ENCODE measurements at places on chromosomes 1 and 21.

DNA sequence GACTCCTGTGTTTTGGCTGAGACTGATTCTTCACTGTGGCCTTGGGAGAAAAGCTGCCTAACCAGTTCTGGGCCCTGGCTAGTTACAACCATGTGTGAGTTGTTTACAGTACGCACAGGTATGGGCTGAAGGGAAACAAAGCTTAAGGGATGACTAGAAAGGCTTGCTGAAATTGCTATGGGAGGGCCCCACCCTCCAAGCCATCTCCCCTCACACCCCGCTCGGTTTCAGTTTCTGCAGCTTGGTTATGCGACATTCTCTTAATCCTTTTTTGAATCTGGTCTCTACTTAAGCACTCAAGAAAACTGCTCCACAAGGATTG lies 43.1 kb downstream of the PBX1 start:
- no peak for DNase-seq

DNA sequence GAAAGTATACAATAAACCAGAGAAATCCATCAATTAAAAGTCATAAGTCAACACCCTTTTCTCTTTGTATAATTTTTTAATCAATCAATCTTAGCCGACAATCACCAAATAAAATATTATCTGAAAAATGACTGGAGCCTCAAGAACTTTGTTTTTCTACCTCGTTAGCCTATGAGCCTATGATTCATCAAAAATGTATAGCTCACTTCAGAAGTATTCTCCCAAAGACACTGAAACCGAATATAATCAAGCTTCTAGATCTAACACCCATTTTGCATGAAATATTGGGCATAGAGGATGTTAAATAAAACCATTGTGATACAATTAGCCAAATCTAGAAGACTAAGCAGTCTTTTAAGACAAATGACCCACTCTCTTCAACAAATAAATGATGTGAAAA lies 17.8 kb upstream of the RSBN1 start:
- no peak for DNase-seq

- DNase-seq: no peak
Measured at GRCh38 chr1:6420454-6421042, 829 bp upstream of the HES2 start.

DNA sequence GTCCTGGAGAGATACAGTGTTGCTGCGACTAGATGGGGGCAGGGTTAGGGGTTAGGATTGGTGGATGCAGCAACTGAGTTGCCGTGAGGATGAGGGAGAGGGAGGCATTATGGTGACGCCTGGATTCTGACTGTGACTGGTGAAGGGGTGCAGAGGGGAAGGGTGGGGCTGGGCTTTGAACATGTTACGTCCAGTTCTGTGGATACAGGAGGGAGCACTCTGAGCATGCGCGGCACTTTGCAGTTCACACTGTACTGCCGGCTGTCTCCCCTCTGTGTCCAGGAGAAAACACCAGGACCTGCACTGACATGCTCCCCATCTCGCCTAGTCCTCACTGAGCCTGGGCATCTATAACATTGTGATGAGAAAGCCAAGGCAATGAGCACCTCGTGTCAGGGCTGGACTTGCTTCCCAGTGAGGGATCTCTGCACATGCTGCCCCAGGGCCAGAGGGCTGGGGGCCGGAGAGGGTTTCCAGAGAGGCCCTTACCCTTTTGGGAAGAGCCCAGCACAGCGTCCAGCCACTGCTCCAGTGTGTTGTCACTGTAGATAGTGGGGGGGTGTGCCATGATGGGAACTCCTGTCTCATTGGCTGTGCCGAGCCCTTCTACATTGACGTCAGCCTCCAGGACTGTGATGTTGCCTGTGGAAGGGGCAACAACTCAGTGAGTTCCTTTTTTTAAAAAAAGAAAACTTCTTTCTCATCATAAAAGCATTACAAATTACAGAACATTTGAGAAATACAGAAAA lies 7.6 kb downstream of the FAM151A start:
- DNase-seq: no peak

- DNase-seq: no peak
Measured at GRCh38 chr1:32066489-32066873, 6.3 kb upstream of the TMEM39B start.

Data from left ventricle myocardium superior (tissue), 1 donor.